Activated effector memory CD4-positive, alpha-beta T cell treated with Interleukin-2 at 50 U/mL for 16 hours (primary cell): ENCODE measurements at places on chromosomes 6 and 20.

GRCh38 chr6:116876635-116877611, at the start of gene RFX6:
RFX6 (plus strand) TSS chr6:116877242; CDS start chr6:116877276, 34 bp downstream.
- no peak for DNase-seq

DNA sequence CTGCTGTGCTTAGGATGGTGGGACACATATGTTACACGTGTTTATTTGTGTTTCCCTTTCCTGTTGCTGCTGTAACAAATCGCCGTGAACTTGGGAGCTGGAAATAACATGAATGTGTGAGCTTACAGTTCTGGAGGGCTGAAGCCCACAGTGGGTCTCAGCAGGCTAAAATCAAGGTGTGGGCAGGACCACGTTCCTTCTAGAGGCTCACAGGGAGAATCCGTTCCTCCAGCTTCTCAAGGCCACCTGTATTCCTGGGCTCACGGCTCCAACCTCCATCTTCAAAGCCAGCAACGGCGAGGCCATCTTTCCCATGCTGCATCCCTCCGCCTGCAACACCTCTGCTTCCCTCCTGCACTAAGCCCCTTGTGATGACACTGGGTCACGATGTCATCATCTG, 27.4 kb upstream of the PTGIS start:
- DNase-seq = no peak

DNA sequence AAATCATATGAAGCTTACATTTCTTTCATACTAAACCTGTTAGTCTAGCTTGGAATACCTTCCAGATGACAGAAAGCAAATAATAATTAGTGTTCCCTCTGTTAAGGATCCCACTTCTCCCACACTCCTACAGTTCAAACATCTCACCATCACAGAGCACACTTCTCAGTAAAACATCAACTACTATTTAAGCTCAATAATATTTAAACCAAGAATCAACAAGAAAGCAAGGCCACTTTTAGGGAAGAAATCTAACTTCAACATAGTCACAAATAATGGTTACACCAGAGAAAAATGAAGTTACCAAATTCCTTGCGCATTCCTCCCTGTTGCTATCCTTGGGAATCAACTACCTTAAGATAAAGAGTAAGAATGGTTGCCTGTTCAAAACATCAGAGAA, 1.6 kb downstream of the SNX14 start:
- no peak for DNase-seq

DNA sequence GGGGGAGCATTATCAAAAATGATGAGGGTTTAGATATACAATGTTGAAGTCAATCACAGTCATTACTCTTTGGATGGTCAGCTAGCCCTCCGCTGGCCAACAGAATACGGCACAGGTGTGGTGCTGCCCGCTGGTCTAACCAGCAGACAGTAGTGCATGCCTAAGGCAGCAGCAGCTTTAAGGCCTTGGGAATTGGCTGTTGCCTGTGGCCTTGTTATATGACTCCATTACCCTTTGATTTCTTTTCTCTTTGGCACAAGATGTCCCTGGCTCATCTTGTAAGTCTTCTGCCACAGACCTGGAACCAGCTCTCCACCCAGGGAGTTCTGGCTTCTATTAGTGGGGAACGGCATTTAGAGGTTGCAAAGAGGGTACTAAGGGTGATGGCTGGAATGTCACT, 110.2 kb downstream of the WDR27 start:
- DNase-seq = no peak

- DNase-seq = no peak
These were observed 25.1 kb downstream of the GPR63 start for GRCh38 chr6:96812077-96812703.

DNA sequence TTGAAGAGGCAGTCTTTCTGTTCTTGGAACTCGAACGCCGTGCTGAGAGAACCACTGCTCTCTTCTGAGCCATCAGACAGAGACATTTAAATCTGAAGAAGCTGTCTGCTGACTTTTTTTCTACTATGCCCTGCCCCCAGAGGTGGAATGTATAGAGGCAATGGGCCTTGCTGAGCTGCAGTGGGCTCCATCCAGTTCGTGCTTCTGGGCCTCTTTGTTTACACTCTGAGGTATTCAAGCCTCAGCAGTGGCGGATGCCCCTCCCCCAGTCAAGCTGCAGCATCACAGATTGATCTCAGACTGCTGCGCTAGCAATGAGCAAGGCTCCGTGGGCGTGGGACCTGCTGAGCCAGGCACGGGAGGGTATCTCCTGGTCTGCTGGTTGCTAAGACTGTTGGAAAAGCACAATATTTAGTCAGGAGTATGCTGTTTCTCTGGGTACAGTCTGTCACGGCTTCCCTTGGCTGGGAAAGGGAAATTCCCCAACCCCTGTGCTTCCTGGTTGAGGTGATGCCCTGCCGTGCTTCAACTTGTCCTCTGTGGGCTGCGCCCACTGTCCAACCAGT, 526.8 kb downstream of the CD109 start:
- DNase-seq = no peak
